Mesenteric fat pad (tissue), 1 donor: ENCODE measurements at places on chromosomes 2 and 18.
A peak's percentile ranks its signal among the peaks of the same experiment; 100 is the strongest.

GRCh38 chr2:133265432-133265949 is 302.8 kb downstream of the NCKAP5 start:
- DNase-seq, result no peak

- DNase-seq, result no peak
Measured at GRCh38 chr2:217353591-217353990, 493.7 kb upstream of the TNP1 start.

- DNase-seq, result no peak
Measured at GRCh38 chr2:29698216-29698615, 223.2 kb downstream of the ALK start.

DNA sequence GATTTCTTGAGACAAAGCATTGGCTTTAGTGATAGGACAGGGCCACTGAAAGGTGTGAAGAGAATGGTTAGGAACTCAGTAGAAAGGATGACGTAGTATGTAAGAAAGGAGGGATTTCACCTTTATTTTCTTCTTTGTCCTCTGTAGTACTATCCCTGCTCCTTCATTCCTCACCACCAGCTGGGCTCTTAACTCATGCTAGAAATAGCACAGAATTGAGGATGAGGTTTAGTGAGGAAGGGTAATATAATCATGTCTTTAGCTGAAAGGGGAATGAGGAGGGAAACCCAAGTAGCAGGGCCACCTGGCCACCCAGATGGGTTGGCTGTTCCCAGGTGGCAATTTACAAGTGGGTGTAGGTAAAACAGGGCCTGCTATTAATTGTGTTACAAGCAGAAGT is 15.2 kb downstream of the ACVR2A start:
- DNase-seq, result no peak

- no peak for DNase-seq
Measured at GRCh38 chr2:10668402-10669012, 21.3 kb downstream of the NOL10 start.

GRCh38 chr18:24094561-24094960 is 44.3 kb upstream of the CABYR start:
- no peak for DNase-seq

- no peak for DNase-seq
Measured at GRCh38 chr2:106572541-106573450, 85.6 kb downstream of the CD8B2 start.

GRCh38 chr2:166314022-166314759 is 61.6 kb downstream of the SCN9A start:
- DNase-seq, result no peak

GRCh38 chr2:151805343-151805742 is 22.9 kb downstream of the ARL5A start:
- DNase-seq, result no peak

DNA sequence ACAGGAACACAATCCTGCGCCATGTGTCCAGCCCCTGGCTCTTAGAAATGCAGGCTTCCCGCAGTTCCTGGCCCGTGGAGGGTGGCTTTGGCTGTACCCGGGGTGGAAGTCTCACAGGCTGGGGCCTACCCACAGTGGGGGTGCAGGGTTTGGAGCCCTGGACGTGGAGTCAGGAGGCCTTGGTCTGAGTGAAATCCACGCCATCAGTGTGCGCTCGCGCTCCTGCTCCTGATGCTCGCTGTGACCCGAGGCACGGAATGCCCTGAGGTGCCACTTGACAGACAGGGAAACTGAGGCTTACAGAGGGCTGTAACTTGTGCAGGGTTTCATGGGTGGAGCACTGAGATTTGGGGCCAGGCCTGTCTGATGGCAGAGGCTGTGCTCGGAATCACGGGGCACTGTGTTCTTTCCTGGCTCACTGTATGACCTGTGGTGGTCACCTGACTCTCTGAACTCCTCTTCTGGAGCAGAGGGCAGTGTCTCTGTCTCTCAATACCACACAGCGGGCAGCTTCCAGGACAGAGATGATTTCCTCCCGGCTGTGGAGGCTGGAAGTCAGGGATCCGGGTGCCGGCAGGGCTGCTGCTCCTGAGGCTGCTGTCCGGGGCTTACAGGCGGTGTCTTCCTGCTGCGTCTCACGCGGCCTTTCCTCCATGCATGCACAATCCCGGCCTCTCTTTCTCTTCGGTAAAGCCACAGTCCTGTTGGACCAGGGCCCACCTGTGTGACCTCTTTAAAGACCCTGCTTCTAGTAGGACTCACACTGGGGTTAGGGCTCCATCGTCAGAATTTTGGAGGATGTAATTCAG is 25.9 kb upstream of the ALLC start:
- peak; percentile 82 for DNase-seq

DNA sequence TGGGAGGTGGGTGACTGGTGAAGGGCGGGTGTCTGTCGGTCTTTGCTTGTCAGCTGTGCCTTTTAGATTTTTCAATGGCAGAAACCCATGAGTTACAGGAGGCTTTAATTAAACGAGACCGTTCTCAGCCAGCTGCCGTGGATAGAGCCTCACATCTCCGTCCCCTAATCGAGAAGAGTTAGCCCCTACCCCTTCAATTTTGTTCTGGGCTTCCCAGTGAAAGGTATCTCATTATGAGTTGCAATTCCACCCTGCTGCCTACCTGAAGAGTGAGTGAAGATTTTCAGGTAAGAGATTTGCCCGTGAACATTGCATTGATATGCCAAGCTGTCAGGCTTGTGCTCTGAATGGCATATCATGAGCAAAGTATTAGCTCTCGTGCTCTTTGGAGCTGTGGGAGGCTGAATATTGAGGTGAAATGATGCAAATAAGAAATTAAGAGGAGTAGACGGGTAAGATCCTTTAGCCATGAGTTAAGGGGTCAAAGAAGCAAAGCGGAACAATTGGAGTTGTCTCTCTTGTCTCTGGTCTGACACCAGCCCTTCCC is 118.7 kb upstream of the MSTN start:
- DNase-seq, result no peak

DNA sequence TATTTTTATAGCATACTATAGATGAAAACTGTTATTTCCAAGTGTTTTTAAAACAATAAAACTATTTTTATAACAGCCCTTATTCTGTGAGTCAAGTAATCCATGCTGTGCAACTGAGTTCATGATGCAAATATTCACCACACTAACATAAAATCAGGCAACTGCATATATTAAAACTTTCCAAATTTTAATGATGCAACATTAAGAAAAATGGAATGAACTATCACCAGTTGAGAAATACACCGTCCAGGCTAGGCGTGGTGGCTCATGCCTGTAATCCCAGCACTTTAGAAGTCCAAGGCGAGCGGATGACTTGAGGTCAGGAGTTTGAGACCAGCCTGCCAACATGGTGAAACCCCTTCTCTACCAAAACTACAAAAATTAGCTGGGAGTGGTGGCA is 114.5 kb downstream of the CDH2 start:
- DNase-seq, result no peak

GRCh38 chr2:46377101-46377581 is 79.9 kb downstream of the EPAS1 start:
- no peak for DNase-seq

DNA sequence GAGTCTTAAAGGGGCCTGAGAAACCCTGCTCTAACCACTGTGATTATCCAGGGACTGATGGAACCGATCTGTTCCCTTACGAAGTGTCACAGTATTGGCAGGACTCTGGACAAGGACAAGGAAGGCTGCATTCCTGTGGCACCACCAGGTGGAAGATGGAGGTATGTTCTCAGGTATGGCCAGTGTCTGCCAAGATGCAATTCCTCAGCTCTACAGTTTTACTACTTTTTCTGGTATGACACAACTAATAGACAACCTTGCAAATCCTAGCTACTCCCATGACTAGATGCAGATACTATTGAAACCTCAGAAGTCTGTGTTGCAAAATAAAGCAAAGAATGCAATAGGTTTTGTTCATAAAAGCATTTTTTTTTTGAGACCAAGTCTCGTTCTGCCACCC is 14.6 kb downstream of the RAB31 start:
- no peak for DNase-seq

GRCh38 chr2:164842624-164842966 is 972 bp upstream of the COBLL1 start:
- no peak for DNase-seq

- DNase-seq, result no peak
Measured at GRCh38 chr2:97967216-97967592, 28.5 kb downstream of the TMEM131 start.

DNA sequence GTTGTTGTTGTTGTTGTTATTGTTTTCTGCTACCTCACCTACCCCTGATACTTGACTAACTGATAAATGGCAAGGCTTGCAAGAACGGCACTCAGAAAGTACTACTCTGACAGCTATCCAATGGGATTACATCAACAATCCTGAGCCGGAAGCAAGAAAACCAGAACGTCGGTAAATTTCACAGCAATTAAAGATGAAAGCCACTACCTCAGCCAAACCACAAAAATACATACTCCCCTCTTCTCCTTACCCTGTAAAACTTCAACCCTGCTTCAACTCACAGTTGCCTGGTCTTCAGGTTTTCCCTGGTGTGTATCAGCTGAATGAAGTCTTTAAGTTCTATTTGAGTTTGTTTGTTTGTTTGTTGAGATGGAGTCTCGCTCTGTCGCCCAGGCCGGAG is 293.7 kb upstream of the RND3 start:
- DNase-seq, result no peak

DNA sequence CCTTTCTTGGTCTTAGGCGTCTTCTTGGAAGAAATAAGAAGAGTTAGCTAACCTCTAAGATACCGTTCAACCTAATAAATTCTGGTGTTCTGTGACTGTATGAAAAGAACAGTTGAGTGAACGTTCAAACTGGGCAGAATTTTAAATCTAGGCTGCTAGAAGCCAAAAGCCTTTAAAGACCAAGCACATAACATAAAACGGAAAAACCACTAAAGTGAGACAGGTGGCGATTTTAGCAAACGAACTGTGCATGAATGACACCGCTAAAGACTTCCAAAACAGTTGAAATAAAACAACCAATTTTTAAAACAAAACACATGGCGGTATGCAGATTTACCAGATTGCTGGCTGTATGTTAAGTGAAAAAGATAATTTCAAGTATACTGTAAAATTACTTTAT is 73.1 kb downstream of the GALNT13 start:
- no peak for DNase-seq

GRCh38 chr2:127705391-127706065 is 4.2 kb downstream of the SFT2D3 start:
- DNase-seq, result no peak

DNA sequence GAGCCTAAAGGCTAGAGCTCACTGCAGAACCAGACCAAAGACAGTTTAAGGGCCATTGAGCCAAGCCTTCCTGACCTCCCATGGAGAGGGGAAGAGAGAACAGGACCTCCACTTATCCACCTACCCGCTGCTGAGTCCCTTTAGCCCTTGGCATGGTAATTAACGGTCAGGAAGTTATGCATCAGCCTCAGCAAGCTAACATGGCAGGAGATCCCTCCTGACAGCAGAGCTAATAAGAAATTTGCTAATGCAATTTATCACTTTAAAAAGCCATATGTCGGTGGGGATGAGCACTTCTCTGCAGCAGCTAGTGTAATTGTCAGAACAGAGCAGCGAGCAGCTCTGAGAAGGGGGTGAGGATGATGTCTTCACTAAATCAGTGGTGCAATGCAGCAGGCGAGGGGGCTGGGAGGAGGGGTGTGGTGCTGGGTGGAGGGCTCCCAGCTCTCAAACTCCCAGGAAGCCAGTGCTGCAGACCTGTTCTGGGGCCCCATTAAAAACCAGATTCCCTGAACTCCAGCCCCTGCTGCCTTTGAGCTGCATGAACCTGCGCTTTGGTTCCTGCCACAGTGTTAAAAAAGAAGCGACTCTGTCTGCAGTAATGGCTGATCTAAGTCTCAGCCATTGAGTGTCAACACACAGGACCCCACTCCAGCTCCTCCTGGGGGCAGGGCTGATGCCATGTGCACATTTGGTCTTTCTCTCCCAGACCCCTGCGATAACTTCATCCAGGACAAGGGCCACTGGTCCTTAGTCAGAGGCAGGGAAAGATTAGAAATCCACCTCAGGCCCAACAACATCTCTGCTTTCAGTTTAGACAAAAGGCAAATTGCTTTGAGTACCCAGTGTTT is 84.2 kb upstream of the STPG4 start:
- DNase-seq, result no peak

DNA sequence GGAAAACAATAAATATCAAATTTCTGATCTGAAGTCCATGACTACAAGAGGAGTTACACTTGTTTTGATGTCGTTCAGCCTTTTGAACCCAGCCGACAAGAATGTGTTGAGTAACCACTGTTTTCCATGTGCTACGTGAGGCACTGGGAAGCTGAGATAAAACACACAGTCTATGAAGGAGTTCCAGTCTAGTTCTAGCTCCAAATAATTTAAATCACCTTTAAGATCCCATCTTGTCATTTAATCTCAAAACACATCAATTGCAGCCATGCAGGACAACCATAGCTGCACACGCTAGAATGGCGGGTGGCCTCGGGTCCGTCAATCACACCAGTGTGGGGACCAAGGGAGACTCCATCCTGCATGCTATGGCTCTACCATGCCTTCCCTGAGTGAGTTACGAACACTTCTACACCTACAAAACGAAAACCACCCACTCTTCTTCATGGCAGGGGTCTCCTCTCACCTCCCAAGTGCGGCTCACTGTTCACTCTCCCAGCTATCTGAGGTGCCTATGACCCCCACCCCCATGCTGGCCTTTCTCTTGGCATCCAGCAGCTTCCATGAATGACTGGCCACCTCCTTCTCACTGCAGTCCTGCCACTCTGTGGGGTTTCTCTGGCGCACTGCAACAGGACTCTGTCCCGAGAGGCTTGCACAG is 3.8 kb downstream of the FHL2 start:
- DNase-seq, result no peak

DNA sequence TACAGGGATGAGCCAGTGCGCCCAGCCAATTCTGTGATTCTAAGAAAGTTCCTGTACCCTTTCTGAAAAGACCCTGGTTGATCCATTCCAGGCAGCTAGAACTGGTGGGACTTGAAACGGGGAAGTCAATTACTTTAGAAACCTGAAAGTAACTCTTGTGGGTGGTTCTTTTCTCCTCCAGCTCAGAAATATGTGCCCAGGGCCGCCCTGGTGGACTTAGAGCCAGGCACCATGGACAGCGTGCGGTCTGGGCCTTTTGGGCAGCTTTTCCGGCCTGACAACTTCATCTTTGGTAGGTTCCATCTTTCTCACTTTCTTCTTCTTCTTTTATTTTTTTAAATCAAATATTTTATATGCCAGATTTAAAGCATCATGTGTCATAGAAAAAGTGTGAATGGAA is 2.7 kb downstream of the TUBB6 start:
- no peak for DNase-seq

- DNase-seq, result no peak
Measured at GRCh38 chr2:55148269-55148668, 83.8 kb downstream of the CLHC1 start.

DNA sequence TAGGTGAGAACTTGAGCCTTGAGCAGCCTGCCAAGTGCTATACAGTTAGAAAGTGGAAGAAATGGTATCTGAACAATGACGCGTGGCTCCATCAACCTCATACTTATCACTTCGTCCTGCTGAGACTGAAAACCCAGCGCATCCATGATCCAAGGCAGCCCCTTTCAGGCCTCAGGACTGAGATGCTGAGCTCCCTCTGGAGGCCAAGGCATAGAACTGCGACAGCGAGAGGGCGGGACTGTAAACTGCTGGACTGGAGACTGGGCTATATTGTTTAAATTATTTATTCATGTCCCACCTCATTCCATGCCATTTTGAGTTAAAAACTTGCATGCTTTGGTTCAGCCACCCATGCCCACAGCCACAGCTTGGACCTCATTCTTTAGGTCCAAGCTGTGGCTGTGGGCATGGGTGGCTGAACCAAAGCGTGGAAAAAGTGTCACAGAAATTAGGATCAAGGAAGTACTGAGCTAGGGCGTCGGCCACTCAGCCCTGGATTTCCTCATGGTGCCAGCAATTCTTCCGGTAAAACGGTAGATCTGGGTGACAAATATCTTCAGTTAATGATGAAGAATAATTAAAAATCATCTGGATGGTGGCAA is 195.5 kb downstream of the L3MBTL4 start:
- DNase-seq, result no peak
